ENCODE measurements at places on chromosomes 1 and 21.

DNA sequence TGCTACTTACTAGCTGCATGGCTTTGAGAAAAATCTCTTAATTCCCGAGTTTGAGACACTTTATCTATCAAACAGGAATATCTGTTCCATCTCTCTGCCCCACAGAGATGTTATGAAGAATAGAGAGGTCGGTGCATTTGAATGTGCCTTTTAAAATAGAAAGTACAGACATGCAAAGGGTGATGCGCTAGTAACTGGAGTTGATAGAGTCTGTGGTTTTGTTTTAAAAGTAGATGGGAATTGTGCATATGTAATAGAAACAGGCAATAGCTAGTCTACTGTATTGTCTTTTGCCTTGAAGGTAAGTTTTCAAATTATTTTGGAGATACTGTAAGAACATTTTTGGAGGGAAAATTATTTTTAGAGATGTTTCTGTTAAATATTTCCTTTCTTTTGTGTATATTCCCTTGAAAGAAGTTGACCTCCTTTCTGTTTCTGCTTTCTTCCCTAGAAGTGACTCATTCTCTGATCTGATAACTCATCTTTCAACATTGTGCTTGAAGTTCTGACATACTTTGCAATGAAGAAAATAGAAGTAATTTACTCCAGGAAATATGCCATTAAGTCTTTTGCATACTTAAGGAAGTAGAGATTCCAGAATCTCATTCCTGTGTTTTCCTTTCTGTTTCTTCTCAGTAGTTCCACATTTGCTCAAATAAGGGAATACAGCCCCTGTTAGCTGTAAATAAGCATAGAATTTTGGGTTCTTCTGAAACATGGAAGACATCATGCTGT, 151.6 kb downstream of the SDCCAG8 start:
- DNase-seq: no peak

DNA sequence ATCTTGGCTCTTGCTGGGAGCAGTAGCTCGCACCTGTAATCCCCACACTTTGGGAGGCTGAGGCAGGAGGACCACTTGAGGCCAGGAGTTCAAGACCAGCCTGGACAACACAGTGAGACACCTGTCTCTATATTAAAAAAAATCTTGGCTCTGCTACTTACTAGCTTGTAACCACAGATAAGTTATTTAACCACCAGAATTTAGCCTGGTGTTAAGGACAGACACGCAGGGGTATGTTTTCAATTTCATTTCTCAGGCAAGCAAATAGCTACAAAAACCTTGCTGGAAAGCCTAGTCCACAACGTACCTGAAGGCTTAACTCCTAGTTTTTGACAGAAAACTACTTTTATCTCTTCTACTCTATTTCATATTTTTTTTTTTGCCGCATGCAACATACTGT, 24.8 kb upstream of the GFI1 start:
- no peak for DNase-seq

DNA sequence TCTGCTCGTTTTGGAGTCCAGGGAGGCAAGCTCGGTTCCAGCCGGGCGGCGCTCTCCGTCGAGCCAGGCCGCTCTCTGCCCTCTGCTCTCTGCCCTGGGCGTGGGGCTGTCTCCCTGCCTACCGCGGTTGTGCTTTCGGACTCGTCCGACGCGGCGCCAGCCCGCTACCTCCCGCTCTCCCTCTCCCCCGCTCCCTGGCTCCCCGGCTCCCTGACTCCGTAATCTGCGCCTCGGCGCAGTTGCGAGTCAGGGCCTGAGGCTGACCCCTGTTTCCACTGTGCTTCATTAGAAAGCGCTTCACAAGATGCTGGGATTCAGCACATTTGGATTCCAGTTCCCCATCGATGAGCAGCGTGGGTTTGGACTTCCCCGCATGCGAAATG, 2.2 kb downstream of the SOX13 start:
- no peak for DNase-seq

GRCh38 chr1:40664167-40664537, 1.3 kb downstream of the RIMS3 start:
- no peak for DNase-seq

DNA sequence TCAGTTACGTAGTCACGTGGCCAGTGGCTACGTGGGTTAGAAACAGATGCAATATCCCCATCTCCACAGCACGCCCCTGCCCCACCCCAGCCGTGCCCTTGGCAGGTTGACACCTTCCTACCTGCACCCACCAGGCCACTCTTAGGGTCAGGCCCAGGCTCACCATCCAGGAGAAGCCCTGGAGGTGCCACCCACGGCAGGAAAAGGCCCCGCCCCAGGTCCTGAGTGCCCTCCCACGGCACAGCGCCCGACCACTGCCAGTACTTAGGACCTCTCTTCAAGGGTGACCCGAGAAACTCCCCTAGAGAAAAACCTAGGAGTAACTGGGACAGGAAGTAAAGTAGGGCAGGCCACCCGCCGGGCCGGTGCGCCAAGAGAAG, 1.5 kb downstream of the C1orf35 start:
- no peak for DNase-seq

GRCh38 chr1:29162476-29163138, 19.1 kb downstream of the SRSF4 start:
- no peak for DNase-seq

- no peak for DNase-seq
These were observed 40.1 kb upstream of the SLC5A9 start for GRCh38 chr1:48182439-48182838.

DNA sequence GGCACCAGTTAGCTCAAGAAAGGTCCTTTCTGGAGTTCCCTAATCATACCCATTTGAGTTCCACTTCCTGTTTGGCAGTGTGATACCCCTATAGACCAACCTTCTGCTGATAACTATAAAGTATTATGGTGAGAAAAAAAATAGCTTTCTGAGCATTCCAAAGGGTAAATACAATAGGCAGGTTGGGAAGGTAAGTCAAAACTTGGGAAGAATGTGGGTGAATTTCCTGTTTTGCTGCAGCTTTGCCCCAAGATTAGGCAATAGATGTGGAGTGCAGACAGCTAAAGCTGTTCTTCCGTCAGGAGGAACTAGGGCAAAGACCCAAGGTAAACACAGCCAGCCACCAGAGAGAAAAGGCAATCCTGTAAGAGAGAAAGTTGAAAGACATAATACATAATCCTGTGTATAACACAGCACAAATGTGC, 49.9 kb upstream of the GUCA2A start:
- DNase-seq: no peak

DNA sequence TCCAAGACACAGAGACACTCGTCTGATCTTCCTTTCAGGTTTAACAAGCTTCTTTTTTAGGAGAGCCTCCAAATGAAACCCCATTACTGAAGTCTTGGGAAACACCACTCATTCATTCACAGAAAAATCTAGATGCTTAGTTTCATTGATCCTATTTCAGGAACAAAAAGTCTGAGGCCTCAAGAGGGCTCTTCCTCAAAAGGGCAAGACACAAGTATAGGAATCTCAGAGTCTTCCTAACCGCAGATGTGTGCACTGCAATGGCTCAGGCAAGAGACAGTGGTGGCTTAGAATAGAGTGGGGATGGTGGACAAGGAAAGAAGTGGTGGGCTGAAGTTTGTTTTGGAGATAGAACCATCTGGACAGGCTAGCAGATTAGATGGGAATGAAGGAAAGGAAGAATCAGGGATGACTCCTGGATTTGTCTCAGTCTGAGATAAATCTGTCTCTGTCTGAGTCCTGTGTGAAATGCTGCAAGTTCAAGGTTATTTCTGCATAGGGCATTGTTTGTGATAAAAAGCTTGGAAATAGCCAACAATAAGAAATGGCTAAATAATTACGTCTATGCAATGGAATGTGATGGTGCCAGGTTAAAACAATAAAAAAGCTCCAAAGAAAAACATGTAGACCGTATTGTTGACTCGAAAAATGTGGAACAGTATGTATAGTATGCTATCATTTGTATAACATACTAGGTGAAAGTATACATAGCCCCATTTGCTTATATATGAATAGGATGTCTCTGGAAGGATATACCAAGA, 8.9 kb upstream of the CTSE start:
- no peak for DNase-seq

DNA sequence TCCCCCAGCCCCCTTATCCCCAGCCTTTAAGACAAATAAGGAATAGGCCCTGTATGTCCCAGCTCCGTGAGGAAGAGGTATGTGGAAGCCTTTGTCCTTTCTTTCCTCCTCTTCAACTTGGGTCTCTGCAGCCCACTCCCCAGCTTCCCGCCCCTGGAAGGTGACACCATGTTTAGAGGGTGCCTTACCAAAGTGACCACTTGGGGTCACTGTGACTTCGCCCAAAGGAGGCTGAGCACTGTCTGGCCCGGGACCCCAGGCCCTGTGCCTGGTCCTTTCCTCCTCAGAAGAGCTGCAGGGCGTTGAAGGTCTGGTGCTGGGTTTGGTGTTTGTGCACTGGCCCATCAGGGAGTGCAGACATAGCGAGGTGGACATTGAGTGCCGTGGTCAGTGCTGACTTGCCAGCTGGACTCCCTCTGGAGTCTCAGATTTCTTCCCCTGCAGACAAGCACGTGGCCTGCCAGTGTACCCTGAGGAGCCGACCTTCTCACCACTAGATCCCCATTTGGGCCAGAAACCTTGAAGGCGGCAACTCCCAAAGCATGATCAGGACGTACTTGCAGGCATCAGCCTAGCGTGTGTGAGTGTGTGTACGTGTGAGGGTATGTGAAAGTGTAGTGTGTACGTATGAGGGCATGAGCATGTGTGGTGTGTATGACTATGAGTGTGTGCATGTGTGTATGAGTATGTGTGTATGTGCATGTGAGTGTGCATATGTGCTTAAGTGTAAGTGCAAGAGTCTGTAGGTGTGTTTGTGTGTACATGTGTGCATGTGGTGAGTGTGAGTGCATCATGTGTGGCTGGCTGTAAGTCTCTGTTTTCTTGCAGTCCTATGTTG, 181.4 kb upstream of the KIAA0040 start:
- no peak for DNase-seq

DNA sequence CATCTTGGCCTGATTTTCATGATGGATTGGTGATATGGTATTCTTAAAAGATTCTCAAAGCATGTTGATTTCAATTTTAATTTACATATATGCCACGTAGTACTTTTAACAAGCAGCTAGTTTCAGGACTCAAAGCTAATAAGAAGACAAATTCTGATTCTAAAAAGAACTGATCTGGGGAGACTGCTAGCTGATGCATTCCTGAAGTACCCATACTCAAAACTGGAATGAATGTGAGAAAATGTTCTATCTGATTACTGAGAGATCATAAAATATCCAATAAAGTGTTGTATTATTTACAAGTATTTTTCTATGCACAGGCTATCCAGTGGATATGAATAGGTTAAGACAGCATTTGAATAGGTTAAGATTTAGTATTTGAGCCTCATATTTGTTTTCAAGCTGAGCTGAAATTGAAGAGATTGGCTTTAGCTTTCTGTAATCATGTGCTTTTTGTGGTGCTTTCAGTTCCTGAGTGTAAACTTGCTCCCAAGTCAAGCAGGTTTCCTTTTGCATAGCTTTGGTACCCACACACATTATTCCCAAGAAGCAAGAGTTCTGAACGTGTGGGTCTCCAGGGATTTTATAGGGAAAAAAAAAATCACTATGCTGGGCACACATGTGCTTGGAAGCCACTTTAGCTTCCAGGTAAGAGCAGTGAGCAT, 114.1 kb downstream of the VPS13D start:
- DNase-seq: no peak

GRCh38 chr1:4172644-4173599, 272.9 kb upstream of the C1orf174 start:
- no peak for DNase-seq

DNA sequence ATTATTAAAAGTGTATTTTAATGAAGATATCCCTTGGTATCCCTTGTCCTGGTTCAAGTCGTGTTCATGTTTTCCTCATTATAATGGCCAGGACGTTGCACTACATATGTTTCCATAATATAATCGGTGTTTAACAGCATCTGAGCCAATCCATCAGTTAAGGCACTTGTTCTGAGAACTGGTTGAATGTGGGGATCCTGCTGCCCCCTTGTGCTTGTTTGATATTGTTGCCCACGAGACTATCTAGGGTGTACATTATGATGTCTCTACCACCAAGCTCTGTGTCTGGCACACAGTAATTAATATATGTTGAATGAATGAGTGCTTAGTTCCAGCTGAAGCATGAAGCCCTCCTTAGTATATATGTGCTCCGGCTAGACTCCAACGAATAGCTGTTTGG, 193.0 kb downstream of the CACNA1E start:
- no peak for DNase-seq

GRCh38 chr1:221683681-221684080, 58.2 kb downstream of the DUSP10 start:
- no peak for DNase-seq

- no peak for DNase-seq
These were observed 20.8 kb downstream of the PPFIA4 start for GRCh38 chr1:203046984-203047630.

DNA sequence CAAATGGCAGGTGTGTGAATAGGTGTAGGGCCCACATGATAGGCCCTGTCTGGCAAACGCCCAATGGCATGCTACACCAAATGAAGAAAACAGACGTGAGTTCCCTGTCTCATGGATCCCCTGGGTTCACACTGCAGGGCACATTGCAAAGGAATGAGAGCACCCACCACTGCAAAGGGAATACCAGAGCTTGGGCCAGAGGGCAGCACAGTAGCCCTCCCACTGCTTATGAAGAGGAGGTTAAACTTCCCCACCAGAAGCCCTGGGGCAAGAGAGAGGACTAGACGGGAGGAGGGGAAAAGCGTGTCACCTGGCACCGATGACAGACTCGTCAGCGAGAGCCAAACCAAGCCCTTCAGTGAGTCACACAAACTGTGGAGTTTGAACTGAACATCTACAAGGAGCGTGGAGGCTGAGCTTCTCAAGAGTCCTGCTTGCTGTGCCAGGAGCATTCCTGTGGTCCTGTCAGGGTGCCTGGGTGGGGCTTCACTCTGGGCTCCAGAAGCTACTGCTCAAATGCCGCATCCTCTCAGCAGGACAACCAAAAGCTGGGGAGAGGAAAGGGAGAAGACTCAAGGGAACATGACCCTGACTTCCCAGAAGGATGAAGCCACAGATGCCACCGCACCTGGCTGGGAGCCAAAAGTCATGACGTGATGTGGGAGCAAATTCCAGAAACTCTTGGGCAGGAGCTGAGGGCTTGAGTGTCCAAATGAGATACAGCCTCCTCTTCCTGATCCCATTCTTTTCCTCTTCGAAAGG, 61.1 kb downstream of the TOMM20 start:
- DNase-seq: no peak

GRCh38 chr1:236575523-236575922, 28.8 kb downstream of the HEATR1 start:
- DNase-seq: no peak

DNA sequence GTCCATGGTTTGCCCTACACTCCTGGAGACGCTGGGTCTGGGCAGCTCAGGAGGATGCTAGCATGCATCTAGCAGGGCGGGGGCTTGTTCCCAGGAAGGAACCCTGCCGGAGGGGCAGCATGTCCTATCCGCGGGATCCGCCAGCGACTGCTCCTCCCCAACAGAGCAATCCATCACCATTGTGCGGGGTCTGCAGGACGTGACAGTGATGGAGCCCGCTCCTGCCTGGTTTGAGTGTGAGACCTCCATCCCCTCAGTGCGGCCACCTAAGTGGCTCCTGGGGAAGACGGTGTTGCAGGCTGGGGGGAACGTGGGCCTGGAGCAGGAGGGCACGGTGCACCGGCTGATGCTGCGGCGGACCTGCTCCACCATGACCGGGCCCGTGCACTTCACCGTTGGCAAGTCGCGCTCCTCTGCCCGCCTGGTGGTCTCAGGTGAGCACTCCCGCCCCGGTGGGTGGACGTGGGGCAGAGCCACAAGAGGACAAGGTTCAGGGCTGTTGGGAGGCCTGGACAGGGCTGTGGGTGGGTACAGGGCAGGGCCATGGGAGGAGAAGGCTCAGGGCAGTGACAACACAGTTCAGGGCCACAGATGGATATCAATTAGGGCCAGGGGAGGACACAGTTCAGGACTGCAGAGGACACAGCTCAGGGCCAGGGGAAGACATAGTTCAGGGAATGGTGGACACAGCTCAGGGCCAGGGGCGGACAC, 71.3 kb downstream of the OBSCN start:
- no peak for DNase-seq
